ENCODE measurements at places on chromosomes 5 and 9.

DNA sequence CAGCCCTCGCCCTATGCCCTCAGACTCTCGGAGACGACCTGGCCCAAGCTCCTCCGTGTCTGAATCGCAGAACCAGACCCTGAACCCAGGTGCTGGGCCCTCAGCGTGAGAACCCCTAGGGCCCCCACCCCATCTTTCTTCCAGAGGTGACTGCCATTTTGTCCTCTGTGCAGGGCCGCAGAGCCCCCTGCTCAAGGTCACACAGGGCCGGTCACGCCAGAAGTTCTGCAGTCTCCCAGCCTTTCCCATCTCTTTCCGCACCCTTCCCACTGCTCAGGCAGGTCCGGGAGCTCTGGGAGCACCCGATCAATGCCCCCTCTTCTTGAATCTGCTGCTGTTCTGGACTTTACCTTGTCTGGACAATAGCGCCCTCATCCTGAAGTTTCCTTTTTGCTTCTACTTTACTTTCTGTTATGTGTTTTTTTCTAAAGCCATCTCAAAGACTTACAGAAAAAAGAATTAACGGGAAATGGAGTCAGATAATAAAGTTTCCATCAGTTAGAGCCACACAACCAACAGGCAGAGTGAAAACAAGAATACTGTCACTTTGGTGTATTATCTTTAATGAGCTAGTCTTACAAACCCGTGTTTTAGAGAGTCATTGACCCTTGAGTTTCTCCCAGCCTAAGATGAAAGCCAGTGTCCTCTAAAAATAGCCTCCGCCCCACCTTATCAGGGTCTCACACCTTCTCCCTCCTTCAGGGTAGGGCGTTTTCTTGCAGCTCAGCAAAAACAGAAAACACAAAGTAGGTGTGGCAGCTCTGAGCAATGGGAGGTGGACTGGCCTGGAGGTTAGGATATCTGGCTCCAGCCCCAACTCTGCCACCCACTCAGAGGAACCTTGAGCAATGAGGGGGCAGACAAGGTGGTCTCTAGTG, 1.8 kb downstream of the TMOD1 start:
- no peak for DNase-seq

- no peak for DNase-seq
Measured at GRCh38 chr9:131334629-131335367, 45.3 kb downstream of the PLPP7 start.

GRCh38 chr9:77435688-77436087, 212.4 kb downstream of the GNA14 start:
- DNase-seq = no peak

DNA sequence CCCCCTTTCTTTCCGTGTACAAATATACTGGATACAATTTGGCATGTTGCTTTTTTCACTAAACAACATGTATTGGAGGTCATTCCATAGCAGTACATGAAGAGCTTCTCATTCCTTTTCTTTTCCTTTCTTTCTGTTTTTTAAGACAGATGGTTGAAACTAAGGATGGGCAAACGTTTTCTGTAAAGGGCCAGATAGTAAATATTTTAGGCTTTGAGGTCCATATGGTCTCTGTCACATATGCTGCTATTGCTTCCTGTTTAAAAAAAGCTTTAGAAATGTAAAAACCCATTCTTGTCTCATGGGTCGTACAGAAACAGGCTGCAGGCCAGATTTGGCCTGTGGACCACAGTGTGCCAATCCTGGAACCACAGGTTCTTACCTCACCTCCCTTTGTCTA, 160.1 kb downstream of the ACER2 start:
- no peak for DNase-seq

DNA sequence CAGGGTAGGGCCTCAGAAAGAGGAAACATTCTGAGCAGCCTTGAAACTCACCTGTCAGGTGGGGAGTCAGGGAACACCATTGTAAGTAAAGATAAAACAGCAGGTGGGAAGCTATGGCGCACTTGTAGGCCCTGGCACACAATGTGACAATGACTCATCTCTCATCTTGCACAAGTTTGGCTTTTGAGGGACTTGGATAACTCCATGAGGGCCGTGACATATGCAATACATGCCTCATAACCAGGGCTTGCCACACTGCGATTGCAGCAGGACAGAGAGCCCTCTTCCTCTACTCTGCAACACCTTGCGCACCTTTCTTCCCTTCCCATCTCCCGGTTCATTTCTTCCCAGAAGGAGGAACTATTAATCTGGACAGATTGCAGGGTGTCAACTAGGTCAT, 144.9 kb downstream of the CEP120 start:
- no peak for DNase-seq

GRCh38 chr5:83856881-83857280, 136.2 kb upstream of the HAPLN1 start:
- DNase-seq = no peak

DNA sequence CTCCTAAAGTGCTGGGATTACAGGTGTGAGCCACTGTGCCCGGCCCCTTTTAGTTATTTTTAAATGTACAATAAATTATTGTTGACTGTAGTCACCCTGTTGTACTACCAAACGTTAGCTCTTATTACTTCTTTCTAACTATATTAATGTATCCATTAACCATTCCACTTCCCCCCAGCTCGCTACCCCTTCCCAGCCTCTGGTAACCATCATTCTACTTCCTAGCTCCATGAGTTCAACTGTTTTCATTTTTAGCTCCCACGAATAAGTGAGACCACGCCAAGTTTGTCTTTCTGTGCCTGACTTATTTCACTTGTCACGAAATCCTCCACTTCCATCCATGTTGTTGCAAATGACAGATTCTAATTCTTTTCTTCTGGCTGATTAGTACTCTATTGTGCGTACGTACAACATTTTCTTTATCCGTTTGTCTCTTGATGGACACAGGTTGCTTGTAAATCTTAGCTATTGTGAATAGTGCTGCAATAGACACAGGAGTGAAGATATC, 6.5 kb downstream of the LURAP1L start:
- DNase-seq = no peak

GRCh38 chr5:167929841-167930240, 361.6 kb upstream of the WWC1 start:
- no peak for DNase-seq

DNA sequence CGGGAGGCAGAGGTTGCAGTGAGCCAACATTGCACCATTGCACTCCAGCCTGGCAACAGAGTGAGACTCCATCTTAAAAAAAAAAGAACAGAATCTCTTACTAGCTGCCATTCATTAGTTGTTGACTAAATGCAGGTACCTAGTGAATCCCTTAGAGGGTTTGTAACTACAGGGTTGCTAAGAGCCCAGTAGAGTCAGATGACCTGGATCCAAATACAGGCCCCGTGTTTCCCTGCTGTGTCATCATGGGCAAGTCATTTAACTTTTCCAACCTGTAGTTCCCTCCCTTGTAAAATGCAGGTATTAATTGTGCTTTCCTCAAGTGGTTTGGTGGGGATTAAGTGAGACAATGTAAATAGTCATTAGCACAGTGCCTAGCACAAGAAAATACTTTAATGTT, 32.8 kb downstream of the PLAC8L1 start:
- no peak for DNase-seq

- DNase-seq = no peak
Measured at GRCh38 chr9:98502311-98502975, 206.3 kb downstream of the GABBR2 start.

GRCh38 chr9:68678430-68678829, 26.6 kb upstream of the PIP5K1B start:
- no peak for DNase-seq

- peak; percentile 63 for DNase-seq
Measured at GRCh38 chr5:88785746-88786565, 97.0 kb downstream of the MEF2C start.

Data from putamen (tissue), 1 donor.